ENCODE measurements at places on chromosomes 6 and 20. TPM values are rescaled to one million over a fixed set of nuclear protein-coding genes. Genes with fewer than 3 reads are reported as not detected.

The PRSS16 gene
- total RNA-seq: not detected

The PTPRT gene
- total RNA-seq: under 0.01 TPM

The C4A gene
- total RNA-seq: 3.8 TPM

The MDFI gene
- 14.4 TPM for total RNA-seq

The EPPIN gene
- total RNA-seq: 0.97 TPM

The WFDC10B gene
- total RNA-seq: not detected

- H3K27ac ChIP-seq: no peak overlapping the region
- no peaks in the 10 kb centered on the region for H3K4me1 ChIP-seq
Measured at GRCh38 chr20:32352121-32352720, 5.9 kb upstream of the ASXL1 start.

The SLC17A1 gene
- total RNA-seq: not detected

The SLC4A11 gene
- total RNA-seq: 0.91 TPM

GRCh38 chr20:35312318-35312717 lies 20.1 kb upstream of the FAM83C start:
- peaks cover 4% of the 10 kb centered on the region for H3K4me1 ChIP-seq
- no peaks in the 10 kb centered on the region for H3K36me3 ChIP-seq
- H3K27me3 ChIP-seq: no peaks in the 10 kb centered on the region

- H3K4me1 ChIP-seq: no peaks in the 10 kb centered on the region
- H3K4me3 ChIP-seq: no peak overlapping the region
- no peak overlapping the region for H3K27ac ChIP-seq
- H3K27me3 ChIP-seq: no peaks in the 10 kb centered on the region
- no peaks in the 10 kb centered on the region for H3K36me3 ChIP-seq
Measured at GRCh38 chr6:169324656-169325459, 71.2 kb upstream of the THBS2 start.

GRCh38 chr6:7193122-7193521 lies 85.4 kb downstream of the RREB1 start:
- H3K4me1 ChIP-seq: no peaks in the 10 kb centered on the region
- H3K27me3 ChIP-seq: no peaks in the 10 kb centered on the region
- no peak overlapping the region for H3K27ac ChIP-seq
- DNase-seq: no peak

All from uterus (tissue), 4 donors.